ENCODE measurements at places on chromosomes 7 and 10.

GRCh38 chr7:15042285-15043065 is 139.9 kb upstream of the DGKB start:
- H3K36me3 ChIP-seq = no peaks in the 10 kb centered on the region
- no peak for DNase-seq
- H3K27me3 ChIP-seq = no peaks in the 10 kb centered on the region
- no peak overlapping the region for H3K27ac ChIP-seq
- H3K4me1 ChIP-seq = no peaks in the 10 kb centered on the region

DNA sequence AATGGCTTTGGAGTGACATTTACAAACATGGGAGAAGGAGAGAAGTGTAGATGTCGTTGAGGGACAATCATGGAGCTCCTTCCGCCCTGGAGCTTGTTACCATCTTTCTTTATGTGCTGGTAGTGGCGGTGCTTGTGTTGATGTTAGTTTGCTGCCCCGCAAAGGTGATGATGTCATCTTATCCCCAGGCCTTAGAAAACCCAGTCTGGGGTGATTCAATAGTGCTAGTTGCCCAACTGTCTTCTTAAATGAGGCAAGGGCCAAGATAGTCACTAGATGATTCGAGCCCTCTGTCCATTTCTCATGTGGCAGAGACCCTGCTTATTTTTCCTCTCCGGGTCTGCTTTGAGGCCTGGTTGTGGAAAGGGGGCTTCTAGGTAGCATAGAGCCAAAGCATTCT is 277.4 kb downstream of the CCSER2 start:
- no peaks in the 10 kb centered on the region for H3K36me3 ChIP-seq
- no peak overlapping the region for H3K4me3 ChIP-seq
- no peak overlapping the region for H3K27ac ChIP-seq
- no peak for DNase-seq
- H3K4me1 ChIP-seq = no peaks in the 10 kb centered on the region

DNA sequence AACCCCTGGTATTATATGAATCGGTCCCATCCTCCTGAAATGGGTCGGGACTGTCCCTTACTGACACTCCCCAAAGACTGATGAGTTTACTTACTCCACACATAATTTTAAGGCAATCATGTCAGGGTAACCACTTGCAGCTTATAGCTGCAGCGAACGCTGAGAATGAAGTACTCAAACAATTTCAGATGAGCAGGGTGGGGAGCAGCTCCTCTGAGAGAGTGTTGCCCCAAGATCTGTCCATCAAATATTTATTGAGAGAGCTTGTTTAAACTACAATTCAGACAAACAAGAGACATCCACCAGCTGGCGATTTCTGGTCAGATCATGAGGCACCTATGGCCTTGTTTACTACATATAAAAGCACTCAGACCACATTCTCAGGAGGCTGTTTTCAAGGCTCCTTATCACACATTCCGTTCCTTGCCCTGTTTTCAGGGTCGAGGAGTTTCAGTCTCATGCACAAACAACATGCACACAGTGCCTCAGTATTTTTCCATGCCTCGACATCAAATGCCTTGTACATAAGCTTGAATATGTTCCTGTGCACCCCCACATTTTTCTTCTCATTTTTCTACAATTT is 80.1 kb downstream of the THSD7A start:
- H3K4me1 ChIP-seq = no peaks in the 10 kb centered on the region
- H3K27ac ChIP-seq = no peak overlapping the region
- no peaks in the 10 kb centered on the region for H3K36me3 ChIP-seq
- no peaks in the 10 kb centered on the region for H3K27me3 ChIP-seq
- no peak overlapping the region for H3K4me3 ChIP-seq

- no peak for DNase-seq
- H3K4me1 ChIP-seq = peaks cover 14% of the 10 kb centered on the region
- no peak overlapping the region for H3K4me3 ChIP-seq
Measured at GRCh38 chr10:95260397-95260881, 30.4 kb downstream of the PDLIM1 start.

DNA sequence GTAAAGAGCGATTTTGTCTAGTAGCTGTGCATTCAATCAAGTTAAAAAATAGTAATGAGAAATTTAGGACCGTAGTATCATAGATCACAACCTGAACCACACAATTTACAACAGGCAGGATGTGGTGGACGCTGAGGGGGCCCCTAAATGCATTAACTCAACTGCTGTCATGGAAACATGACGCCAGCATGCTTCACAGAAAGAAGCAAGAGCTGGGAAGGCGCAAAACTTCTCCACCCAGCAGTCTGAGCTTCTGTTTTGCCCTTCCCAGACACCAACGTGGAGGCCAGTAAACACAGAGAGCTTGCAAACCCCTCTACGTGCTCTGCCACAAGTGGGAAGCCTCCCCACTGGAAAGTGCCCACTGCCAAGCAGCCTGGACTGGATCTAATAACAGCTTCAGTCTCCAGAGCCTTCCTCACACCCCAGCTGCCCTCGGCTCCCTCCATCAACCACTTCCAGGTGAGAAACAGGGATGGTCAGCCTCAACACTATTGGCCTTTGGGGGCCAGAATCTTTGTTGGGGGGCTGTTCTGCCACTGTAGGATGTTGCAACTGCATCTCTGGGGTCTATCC is 151.8 kb downstream of the SFMBT2 start:
- no peaks in the 10 kb centered on the region for H3K36me3 ChIP-seq
- no peak for DNase-seq
- H3K4me3 ChIP-seq = no peak overlapping the region
- H3K27me3 ChIP-seq = no peaks in the 10 kb centered on the region
- no peak overlapping the region for H3K27ac ChIP-seq

DNA sequence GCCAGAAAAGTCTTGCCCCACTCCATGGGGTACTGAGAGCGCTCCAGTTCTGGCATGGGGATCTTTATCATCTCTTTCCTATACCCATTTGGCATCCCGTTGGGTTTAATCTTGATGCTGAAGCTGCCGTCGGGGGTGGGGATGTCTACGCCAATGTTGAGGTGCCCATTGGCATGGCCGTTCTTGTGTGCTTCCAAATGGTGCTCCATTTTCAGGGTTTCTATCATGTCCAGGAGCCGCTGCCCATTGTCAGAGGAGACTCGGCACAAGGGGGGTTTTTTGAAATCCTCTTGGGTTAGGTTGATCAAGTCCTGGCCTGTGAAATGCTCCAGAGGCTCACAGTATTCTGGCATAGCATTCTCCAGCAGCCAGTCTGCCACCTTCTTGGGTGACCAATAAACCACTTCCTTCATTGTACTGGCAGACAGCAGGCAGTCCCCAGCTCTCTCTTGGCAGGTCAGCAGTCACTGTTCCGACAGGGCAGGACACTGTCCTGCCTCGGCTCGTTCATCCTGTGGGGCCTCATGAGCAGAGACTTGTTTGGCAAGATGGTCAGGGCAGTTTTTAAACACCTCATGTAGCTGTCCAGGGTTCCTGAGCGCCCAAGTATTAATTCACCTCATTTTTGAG is 92.5 kb upstream of the ASAH2 start:
- H3K36me3 ChIP-seq = no peaks in the 10 kb centered on the region
- no peak for DNase-seq
- no peaks in the 10 kb centered on the region for H3K27me3 ChIP-seq
- H3K4me3 ChIP-seq = no peak overlapping the region
- H3K27ac ChIP-seq = no peak overlapping the region
- no peaks in the 10 kb centered on the region for H3K4me1 ChIP-seq

DNA sequence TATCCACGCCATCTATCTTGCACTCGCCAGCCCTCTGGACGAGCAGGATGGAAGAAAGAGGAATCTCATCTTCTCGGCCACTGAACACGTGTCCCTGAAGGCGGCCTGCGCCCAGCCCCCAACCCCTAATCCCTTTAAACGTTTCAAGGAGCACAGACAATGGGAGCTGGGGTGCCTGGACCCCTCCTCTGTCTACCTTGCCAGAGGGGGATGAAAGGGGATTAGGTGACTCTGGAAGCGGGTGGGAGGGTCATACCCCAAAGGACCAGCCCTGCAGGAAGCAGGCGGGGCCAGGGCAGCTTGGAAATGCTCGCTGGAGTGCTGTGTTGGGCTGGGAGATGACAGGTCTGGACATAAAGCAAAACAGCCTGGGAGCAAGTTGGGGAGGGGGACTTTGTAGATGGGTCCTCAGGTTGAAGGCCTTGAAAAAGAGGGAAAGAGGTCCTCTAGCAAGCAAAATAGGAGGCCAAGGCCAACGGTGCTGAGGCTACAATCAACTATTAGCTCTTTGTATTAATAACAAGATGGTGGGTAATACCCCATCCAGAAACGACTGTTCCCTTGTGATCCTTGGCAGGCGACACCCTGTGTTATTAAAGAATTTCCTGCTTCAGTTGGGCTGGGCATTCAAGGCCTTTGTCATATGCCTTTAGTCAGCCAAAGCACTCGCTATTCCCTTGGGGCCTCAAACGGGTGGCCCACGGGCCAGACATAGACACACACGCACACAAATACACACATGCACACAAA is 126.5 kb upstream of the UNC5B start:
- H3K27ac ChIP-seq = no peak overlapping the region
- no peak for DNase-seq
- H3K4me3 ChIP-seq = no peak overlapping the region
- no peaks in the 10 kb centered on the region for H3K36me3 ChIP-seq

- DNase-seq = no peak
- no peak overlapping the region for H3K27ac ChIP-seq
- no peaks in the 10 kb centered on the region for H3K4me1 ChIP-seq
- H3K4me3 ChIP-seq = no peak overlapping the region
Measured at GRCh38 chr7:54615537-54615936, 73.4 kb downstream of the VSTM2A start.

DNA sequence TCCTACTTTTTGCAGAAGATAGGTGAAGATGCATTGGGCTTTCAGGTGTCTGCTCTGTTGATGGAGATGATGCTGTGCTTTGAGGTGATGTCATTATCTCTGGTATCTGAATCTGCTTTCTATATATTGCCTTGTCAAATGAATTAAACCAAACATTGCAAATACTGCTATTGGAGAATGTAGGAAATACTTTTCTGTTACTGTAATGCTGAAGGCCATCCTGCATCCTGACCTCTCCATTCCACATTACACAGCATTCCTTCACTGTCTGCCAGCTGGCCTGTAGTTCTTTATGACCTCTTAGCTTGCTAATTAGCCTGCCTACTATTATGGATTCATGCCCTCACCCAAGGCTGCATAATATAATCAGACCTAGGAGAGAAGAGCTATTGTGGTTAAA is 73.2 kb downstream of the VCL start:
- peak overlapping the region; percentile 48 for H3K27ac ChIP-seq
- H3K4me1 ChIP-seq = peaks cover 64% of the 10 kb centered on the region
- H3K4me3 ChIP-seq = no peak overlapping the region
- no peak for DNase-seq

DNA sequence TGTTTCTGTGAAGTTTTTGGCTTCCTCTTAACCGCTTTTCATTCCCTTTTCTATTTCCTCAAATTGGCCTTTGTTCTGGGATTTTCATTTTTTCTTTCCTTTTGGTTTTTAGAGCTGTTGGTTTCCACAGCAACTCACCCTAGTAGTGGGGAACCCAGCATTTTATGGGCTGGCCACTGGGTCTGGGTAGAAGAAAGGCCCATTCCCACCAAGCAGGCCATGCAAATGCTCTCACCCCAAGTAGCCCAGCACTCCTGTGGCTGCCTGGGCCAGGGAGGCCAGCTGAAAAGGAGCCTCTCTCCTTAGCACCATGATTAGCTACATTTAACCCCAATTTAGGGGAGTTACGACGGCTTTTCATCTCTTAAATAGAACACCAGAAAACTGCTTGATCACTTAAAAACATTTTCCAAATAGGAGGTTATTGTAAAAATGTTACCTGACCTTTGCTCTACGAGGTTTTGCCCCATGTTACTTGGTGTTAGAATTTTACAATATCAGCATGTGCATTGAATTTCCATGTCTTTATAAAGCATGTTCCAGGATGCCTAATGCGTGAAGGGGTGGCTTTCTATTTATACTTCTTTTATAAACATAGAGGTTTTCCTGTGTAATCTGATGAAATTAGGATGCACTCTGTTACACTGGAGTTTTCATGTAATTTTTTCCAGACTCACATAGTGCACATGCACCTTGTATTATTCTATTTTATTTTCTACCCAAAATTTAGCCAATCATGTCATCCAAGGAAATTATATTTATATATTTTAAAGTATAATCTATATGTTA is 75.4 kb downstream of the FAM171A1 start:
- H3K36me3 ChIP-seq = no peaks in the 10 kb centered on the region
- peaks cover 3% of the 10 kb centered on the region for H3K4me1 ChIP-seq
- DNase-seq = no peak
